Fibroblast of skin of back (primary cell): ENCODE measurements at places on chromosomes 1 and 21.

DNA sequence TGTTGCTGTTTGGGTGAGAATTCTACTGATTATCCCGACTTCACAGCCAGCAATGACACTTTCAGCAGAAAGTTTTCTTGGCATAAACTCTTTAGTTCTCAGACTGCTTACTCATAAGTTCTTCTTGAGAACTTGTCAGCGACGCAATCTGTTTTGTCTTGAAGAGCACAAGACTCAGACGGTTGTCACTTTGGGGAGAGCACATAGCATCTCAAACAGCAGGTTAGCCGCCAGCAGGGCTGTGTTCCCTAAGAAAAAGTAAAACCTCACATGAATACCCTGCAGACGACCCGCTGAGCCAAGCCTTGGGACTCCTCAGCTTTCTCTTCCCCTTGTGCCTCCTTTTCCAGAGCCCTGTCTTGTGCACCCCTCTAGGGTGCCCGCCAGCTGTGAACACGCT is 11.4 kb downstream of the AGMAT start:
- peak; percentile 59 for DNase-seq

GRCh38 chr1:27403065-27403726 is 10.8 kb downstream of the GPR3 start:
- peak; percentile 81 for DNase-seq

DNA sequence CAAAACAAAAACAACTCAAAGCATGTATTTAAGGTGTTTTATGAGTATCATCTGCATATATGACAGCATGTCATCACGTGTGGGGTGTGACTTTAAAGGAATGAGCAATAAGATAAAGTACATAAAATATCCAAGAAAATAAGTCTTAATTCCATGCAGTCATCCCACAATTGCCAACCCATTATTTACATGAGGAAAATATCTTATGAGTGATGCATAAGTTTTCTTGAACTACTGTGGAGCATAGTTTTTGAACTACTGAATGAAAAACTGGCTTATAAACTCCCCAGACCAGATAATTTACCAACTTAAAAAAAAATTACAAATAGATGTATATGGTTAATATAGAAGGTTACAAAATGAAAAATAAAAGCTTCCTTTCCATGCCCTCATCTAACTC is 29.7 kb upstream of the MTMR11 start:
- DNase-seq: no peak

DNA sequence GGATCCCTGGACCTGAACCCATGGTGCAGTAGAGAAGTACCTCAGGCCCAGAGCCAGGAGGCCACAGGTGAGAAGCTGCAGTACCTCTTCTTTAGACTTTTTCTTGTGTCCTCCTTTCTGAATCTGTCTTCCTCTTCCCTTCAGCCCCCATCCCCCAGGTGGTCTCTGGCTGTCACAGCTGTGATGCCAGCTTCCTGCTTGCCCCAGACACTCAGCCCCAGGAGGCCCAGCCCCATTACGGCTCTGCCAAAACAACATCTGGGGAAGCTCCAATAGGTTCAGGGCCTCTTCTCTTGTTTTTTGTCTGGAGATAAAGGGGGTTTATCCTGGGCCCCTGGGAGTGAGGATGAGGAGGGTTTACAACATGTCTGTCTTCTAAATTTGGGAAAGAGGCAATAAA is 9.5 kb upstream of the BTG2 start:
- no peak for DNase-seq

DNA sequence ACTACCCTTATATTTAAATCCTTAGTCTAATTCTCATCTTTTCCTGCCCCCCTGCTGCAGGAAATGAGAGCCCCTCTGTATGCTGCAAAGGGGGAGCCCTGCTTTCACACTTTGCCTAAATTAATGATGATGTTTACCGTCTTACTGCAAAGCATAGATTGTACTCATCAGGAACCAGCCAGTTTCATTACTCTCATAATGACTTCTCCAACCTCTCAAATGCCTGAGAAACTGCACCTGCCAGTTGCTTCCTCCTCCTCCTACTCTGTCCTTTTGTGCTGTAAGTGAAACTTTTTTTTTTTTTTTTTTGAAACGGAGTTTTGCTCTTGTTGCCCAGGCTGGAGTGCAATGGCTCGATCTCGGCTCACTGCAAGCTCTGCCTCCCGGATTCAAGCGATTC is 101.7 kb downstream of the ADSS2 start:
- DNase-seq: no peak

- no peak for DNase-seq
Measured at GRCh38 chr1:117892512-117892911, 36.9 kb downstream of the GDAP2 start.

- DNase-seq: no peak
Measured at GRCh38 chr1:215600258-215600792, 33.2 kb downstream of the KCTD3 start.

- peak; percentile 59 for DNase-seq
Measured at GRCh38 chr1:204446413-204447111, 34.9 kb upstream of the PPP1R15B start.

- DNase-seq: no peak
Measured at GRCh38 chr1:197129698-197130097, 16.8 kb downstream of the ASPM start.

GRCh38 chr1:246978785-246979184 is 29.1 kb downstream of the ZNF695 start:
- no peak for DNase-seq

- DNase-seq: no peak
Measured at GRCh38 chr1:246157516-246157915, 349.6 kb downstream of the SMYD3 start.

GRCh38 chr1:226589008-226589733 is 40.6 kb downstream of the STUM start:
- DNase-seq: no peak

DNA sequence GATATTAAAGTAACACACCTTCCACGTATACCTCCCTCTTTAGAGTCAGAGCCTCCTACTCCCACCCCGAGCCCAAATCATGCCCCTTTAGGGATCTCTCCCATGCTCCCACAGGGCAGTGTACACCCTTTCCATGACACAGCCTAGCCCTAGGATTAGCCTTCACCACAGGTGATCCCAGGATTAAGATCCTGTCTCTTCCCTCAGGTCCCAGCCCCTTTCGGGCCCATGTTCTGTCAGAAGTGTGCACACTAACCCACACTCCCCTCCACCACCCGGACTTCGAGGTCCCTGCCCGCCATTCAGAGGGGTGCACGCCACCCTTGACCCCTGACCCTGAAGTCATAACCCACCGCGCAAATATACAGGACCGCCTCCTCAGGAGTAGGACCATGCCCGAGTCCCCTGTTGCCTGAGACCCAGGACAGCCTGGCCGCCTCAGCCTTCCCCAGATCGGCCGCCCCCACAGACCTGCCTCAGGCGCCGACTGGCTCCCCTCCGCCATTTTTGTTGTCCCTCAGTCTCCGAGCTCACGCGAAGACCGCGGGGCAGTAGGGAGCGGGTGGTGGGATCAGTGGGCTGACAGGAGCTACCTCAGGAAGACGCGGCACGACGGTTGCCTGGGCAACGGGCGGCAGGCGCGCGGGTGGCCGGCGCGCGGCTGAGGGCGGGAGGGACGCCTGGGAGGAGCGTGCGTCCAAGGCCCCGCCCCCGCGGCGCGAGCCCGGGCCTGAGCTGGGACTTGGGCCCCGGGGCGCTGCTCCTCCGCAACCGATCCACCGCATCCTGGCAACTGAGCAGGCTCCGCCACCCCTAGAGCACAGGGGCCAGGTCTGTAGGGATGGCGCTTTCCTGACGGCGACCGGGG is at the start of gene AGBL4:
TSS of gene AGBL4 (minus strand) at position 663 of the 868 bp plus-strand sequence.
- peak; percentile 33 for DNase-seq

DNA sequence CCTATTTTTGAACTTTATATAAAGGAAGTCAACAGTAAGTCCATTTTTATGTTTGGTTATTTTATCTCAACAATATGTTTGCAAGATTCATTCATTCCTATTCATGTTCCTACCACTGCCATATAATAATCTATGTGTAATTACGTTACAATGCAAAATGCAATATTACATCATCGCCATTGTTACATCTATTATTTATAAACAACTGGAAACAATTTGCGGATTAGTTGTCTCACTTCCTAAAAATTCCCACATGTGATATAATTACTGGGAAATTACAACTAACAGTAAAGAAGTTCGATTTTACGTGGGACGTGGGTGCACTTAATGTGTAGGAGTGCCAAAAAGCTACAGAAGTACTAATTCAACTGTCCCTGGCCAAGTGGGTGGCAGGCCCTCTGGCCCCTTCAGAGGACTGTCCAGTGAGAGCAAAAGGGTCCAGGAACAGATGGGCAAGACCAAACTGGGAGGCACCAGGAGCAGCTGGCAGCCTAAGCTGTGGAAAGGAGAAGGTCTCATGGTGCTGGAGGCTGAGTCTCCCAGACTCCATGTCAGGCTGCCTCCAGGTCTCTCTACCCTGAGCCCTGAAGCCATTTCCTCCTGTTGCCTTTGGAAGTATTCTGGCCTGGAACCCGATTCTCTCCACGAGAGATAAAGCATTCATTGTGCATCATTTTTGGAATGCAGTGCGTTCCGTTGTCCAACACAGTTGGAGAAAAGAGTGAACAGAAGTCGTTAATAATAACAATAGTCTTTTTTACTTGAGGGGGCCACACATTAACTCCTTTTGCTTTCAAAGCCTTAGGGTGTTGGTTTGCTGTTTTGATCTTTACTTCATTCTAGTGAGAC is 42.9 kb downstream of the TNNT2 start:
- no peak for DNase-seq

DNA sequence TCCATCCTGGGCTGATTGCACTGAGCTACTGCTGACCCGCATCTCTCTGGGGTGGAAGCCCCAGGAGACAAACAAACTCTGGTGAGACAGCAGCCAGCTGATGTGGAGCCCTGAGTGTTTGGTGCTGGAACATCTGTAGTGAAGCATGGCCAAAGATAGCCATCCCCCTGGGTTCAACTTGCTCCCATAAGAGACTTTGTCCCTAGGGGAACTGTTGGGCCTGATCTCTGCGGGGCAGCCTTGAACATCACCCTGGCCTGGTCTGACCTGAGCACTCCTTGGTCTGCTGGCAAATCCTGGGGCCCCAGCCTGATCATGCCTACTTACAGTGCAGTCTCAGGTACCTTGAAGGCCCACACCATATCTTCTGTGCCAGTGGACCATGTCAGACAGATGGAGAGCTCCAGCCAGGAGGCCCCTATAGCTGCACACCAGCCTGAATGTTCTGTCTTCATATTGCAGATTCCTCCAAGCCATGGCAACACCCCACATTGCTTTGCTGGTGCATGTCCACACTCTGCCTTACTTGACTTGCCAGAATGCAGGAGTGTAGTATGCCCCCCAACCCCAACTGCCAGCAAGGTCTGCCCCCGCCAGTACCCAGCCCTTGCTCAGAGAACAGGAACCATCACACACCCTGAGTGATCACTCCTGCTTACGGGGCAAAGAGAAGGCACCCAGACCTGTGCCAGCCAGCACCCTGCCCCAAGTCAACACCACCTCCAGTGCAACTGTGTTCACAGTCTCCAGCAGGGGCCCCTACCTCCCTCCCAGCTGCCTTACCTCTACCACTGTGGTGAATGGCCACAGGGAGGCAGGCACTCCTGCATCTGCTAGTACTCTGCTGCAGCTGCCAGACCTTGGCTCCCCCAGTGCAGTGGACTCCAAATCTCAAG is 690.5 kb upstream of the NR5A2 start:
- no peak for DNase-seq

DNA sequence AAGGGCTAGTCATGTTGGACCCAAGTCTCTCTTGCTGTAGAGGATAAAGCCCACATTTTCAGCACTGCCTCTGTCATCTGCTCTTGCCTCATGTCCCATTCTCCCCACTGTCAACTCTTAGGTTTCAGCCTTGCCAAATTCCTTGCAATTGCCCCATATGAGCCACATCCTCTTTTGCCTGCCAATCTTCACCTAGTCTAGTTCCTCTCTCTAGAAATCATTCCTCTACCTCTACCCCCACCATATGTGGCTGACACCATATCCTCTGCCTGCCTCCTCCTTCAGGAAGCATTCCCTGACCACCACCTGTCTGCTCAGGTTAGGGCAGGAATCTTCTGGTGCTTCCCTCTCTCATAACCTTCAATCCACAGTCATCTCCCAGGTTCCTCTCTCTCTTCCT is 38.2 kb downstream of the SLC9A1 start:
- no peak for DNase-seq

DNA sequence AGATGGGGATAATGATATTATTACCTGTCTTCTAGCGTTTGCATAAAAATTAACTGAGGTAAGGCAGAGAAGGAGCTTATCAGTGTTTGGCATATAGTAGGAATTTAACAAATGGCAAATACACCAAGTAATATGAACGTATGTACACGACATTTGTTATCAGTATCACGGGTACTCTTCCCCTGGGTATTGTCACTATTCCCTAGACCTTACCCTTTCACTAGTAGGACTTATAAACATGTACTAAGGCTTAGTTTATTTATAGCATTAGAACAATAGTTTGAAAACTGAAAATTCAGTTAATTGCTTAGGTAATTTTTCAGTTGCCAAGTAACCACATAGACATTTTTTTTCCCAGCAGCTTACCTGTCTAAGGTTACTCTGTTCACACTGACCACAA is 187.0 kb downstream of the KCTD3 start:
- no peak for DNase-seq

DNA sequence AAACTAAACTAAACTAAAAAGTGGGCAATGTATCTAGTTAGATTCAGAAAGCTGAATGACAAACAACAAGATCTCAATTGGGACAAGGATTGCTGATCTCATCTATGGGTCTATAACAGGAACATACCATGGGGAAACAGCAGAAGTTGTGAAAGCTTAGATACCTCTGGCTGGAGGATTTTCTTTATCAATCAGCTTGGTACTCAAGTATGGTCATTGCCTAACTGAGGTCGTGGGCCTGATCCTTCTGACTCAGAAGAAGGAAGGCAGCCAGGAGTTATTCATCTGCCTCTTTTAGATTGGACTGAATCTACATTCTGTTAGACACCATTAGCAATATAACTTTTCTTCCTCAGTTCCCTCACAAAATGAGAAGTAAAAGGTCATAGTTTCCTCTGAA is 39.7 kb downstream of the DNTTIP2 start:
- DNase-seq: peak; percentile 47

DNA sequence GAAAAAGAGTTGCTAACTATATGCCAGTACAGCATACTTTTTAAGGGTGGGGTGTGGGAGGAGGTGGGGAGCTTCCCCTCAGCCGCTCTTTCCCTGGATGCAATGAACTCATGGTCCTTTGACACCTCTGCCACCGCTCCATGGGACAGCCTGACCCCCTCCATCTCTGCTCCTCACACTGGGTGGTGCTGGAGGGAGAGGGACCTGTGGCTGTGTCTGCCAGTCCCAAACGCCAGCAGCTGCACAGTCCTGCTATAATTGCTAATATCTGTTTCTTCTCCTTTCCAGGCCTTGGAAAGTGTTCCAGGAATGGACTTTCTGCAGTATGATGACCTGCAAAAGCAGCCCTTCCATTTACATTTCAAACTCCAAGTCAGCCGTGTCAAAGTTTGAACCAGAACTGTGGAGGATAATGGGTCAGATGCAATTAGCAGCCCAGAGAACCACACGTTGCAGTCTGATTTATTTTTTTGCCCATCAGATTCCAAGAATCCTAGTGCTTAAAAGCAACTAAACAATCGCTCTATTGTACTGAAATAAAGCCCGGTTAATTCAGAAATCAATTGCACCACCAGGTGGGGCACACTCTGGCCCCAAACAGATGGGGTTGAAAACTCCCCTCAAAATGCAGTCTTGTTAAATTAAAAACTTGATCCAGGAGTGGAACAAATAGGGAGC is 160.7 kb upstream of the LMO4 start:
- no peak for DNase-seq

GRCh38 chr1:165843304-165843703 is 15.9 kb downstream of the UCK2 start:
- peak; percentile 54 for DNase-seq
